CD4-positive, alpha-beta T cell treated with Interleukin-1 beta for 1 hour (primary cell): ENCODE measurements at places on chromosomes 2 and 18.

DNA sequence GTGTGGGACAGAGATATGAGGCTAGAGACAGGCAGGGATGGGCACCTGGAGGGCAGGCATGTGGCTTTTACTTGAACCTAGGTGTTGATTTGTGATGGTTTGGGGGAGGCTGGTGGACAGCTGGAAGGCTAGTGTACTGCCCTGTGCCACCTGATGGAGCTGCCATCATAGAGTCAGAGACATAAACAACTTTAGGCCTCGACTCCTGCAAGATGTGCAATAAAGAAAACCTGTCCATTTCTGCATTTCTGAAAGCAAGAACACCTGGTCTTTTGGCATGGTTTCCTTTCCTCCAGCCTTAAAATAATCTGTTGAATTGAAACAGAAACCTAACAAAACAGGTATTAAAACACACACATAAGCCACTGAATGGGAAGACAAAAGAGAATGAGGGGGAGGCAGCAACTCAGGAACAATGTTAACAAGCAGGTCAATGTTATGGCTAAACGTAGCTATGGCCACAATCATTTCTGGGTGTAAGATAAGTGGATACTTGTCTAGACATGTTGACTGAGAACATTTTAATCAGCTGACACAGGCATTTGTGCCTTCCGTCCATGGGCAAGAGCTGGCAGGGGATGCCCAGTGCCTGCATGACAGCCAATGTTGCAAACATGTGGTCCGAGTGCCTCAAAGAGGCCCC is 87.8 kb downstream of the KCTD1 start:
- DNase-seq = no peak

- DNase-seq = peak; percentile 21
These were observed 411 bp downstream of the RNASEH1 start for GRCh38 chr2:3557639-3558204.

DNA sequence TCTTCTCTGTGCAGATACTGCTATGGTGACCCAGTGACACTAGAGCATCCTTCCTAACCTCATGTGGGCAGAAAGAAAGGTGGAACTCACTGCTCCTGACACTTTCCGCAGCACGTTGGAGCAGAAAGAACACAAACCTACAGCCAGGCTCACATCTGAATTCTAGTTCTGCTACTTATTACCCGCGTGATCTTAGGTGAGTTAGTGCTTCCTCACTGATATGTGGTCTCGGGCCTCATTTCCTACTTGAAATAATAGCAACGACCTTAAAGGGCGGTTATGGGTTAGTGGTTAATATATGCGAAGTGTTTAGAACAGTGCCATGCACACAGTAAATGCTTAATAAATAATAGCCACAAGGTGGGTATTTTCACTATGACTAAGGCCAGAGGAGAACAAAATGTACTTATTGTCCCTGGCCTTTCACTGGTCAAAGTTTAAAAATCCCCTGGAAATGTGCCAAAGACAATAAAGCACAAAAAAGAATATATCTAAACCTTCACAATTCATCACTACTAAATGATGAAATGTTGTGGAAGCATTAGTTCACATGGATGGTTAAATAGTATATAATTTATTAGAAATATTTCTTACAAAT is 66.6 kb downstream of the MYOM1 start:
- DNase-seq = no peak

- no peak for DNase-seq
These were observed 4.4 kb downstream of the POU3F3 start for GRCh38 chr2:104858006-104858978.

GRCh38 chr18:79440316-79441110 is 44.8 kb downstream of the NFATC1 start:
- no peak for DNase-seq

DNA sequence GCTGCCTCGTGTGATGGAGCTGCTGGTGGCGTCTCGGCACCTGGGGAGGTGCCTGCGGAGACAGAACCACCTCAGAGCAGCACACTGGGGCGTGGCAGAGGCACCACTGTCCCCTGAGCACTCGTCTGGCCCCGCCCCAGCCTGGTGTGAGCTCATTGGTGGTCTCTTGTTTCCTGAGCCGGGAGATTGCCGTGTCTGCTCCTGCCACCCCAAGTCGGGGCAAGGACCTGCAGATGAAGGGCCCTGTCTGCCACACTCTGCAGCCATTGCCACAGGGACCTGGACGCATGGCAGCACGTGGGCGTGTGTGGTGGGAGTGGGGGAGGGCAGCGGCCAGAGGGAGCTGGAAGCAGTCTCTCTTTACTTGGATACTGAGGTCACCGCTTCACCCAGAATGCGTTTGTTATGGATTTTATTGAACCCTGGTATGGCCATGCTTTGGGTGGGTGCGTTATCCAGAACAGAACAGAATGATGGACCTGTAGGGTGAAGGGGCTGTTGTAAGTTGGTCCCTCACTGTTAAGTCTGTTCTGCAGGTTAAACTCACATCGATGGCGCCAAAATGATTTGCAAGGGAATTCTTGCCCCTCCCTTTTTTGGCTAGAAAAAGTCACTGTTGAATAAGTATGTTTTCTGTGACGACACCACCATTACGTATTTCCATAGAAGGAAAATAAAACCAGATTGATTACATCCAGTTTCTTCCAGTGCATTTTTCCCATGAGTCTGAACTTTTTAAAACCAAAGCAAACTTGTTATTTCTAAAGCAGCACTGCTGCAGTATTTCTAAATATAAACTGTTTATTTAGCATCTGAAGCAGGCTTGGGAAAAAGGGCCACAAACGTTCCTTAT is 92.0 kb downstream of the USP40 start:
- DNase-seq = no peak

DNA sequence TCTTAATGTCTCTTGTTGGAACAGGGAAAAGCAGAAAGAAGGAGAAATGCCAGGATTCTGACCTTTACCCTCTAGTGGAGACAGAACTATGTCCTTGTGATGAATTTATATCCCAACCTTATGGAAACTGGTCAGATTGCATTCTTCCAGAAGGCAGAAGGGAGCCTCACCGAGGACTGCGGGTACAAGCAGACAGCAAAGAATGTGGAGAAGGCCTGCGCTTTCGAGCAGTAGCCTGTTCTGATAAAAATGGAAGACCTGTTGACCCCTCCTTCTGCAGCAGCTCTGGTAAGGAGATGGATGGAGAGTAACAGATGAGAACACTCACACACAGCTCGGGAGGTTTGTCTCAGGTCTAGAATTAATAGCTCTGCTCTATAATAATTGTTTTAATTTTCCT is 552.7 kb upstream of the HNMT start:
- no peak for DNase-seq

DNA sequence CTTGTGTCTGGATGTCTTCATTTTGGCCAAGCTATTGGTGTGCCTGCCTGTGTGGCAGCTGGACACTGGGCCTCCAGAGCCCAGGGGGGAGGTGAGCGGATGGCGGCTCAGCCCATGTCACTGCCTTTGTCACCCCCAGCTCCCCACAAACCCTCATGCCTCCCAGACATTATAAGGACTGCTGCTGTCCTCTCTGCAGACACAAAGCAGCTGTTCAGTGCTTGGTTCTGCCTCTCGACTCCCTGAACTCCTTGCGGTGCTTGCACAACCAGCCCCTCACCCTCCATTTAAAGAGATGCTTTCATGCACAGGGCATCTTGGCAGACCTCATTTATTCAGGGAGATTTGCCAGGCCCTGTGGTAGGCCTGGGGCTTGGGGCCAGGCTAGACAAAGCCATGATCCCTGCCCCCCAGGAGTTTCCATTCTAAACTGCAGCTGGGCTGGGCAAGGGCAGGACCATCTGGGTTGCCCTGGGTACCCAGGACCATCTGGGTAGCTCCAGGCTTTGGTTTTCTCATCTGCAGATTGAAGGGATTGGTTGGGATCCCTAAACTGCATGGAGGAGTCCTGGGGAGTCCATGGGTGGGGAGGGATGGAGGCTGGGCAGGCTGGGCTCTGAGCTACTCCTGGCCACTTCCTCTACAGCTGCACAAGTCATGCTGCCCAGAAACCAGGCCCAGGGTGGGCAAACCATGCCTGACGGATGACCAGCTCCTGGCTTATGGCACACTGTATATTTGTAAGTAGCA is 168.5 kb downstream of the CELF4 start:
- DNase-seq = no peak

- DNase-seq = no peak
These were observed 259.9 kb downstream of the NDUFA10 start for GRCh38 chr2:239765076-239765845.

GRCh38 chr18:6449213-6449612 is 34.5 kb upstream of the L3MBTL4 start:
- DNase-seq = no peak

DNA sequence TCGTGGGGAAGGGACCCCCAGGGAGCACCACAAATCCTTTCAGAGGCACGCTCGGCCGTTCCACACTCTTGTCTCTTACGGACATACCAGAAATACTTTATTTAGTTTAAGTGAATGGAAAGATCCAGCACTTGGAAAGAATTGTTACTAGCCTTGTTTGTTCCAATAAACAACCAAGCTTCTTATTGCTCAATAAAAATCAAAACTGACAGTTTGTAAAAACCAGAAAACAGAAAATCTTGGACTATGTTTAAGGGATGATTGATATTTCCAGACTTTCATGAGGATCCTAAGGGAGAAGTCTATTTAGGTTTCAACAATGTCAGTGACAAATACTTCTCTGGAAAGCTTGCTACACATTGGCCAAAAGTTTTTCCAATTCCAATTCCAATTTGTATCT is 31.6 kb upstream of the CCBE1 start:
- DNase-seq = no peak

- no peak for DNase-seq
These were observed 11.0 kb upstream of the NCKAP5 start for GRCh38 chr2:133579274-133579673.
